ENCODE measurements at places on chromosomes 13 and 19.
A peak's percentile ranks its signal among the peaks of the same experiment; 100 is the strongest.

DNA sequence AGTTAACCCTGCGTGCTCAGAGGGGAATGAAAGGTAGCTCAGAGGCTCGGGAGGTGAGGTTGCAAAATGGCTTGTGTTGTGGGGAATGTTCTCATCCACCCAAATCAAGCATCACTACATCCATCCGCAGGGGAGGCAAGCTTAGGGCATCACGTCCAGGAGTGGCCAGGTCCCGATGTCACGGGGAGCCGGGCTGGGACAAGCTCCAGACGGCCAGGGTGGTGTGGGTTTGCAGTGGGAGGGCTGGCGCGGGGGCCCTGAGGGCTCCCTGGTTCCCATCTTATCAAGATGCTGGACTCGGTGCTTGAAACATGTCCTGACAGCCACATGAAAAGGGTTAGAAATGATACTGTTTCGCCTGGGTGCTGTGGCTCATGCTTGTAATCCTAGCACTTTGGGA, 25.8 kb downstream of the EPN1 start:
- no peak for DNase-seq

DNA sequence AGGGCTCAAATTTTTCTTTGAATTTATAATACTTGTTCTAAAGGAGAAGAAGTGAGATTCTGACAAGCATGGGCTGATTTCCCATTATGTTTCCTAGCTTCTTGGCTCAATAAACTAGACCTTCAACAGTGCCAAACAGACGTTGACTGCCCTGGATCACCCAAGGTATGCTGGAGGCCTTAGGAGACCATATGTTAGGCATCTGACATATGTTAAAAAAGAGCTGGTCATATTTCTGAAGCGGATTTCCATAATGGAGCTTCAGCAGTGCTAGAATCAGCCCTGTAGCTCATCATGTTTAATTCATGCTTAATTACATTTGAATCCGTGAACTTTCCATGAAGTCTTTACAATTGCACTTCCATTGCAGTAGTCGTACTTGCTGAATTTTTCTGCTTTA, 653.3 kb downstream of the DIAPH3 start:
- DNase-seq: no peak

DNA sequence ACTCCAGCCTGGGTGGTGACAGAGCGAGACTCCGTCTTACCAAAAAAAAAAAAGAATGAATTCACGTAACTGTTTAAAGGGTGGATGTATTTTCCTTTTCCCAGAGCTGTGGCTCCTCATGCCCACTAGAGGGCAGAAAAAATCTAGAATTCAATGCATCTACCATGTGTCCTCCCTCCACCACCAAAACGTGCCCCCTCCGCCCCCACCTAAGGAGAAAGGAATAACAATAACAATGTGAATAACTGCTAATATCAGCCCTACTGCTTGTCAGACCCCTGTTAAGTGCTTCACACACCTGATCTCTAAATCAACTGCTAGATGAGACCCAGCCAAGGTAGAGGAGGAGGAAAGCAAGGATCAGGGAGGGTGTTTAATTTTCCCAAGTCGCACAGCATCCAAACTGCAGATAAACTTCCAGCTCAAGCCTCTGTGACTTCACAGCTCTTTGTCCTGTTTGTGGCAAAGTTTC, 20.2 kb upstream of the PNMA8B start:
- no peak for DNase-seq

DNA sequence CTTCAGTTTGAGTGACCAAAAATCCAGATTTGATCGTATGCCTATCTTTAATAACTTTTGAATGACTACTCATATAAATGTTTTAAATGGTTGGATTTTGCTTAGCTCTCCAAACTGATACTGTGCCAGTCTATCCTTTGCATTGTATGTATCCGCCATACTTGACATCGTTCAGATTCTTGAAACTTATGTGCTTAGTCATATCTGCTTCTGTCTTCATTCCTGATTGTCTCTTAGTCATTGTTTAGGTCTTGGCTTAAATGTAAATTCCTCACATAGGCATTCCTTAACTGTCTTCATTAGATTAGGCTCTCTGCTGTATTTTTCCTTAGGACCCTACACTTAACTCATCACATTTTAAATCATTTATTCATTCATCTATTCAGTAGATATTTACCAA, 126.0 kb downstream of the PCCA start:
- DNase-seq: no peak

- no peak for DNase-seq
Observed at GRCh38 chr13:70784207-70784989, 676.1 kb upstream of the KLHL1 start.

GRCh38 chr19:40529093-40529954, 47.3 kb upstream of the SHKBP1 start:
- peak; percentile 76 for DNase-seq

DNA sequence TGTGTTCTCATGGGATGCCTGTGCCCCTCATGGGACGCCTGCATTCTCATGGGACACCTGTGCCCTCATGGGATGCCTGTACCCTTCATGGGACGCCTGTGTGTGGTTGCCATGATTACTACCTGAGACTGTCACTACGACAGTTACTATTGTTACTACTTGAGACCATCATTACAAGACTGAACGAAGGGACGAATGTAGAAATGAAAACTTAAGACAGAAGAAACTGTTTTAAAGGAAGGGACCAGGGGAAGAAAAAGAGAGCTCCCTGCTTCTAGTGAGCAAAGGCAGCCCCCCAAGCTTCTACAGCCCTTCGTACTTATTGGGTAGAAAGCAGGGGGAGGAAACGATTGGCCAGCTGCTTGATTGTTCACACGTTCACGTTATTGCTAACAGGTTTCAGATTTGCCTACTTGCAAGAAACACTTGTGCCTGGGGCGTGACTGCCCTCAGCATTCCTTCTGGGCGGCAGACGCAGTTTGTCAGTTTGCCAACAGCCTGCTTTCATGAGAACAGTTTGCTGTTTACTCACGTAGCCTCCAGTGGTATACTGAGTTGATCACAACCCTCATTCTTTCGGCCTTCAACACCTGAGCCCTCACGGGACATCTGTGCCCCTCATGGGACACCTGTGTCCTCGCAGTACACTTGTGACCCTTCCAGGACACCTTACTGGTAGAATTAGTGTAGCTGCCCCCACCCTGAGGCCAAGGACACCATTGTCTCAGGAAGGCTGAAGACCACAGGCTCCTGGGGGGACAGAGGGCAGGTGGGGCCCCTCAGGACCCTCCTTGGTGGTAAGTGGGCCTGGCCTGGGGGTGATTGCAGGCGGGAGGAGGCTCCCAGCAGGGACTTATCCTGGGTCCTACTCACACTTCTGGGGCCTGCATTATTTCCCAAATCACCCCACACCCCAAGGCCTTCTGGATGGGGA, 2.5 kb upstream of the S1PR4 start:
- DNase-seq: no peak
